ENCODE measurements at places on chromosomes 7 and 10.

DNA sequence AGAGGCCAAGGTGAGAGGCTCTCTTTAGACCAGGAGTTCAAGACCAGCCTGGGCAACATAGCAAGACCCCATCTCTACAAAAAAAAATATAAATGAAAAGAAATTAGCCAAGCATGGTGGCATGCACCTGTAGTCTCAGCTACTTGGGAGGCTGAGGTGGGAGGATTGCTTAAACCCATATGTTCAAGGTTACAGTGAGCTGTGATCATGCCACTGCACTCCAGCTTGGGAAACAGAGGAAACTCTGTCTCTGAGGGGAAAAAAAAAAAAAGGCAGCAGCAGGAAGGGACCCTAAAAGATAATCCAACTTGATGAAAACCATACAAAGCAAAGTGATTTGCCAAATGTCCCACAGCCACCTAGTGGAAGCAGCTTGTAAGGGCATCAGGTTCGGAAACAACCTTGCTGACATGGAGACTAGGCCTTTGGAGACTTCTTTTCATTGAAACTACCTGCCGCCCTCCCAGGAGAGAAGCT lies 15.6 kb upstream of the PBLD start:
- DNase-seq: no peak

DNA sequence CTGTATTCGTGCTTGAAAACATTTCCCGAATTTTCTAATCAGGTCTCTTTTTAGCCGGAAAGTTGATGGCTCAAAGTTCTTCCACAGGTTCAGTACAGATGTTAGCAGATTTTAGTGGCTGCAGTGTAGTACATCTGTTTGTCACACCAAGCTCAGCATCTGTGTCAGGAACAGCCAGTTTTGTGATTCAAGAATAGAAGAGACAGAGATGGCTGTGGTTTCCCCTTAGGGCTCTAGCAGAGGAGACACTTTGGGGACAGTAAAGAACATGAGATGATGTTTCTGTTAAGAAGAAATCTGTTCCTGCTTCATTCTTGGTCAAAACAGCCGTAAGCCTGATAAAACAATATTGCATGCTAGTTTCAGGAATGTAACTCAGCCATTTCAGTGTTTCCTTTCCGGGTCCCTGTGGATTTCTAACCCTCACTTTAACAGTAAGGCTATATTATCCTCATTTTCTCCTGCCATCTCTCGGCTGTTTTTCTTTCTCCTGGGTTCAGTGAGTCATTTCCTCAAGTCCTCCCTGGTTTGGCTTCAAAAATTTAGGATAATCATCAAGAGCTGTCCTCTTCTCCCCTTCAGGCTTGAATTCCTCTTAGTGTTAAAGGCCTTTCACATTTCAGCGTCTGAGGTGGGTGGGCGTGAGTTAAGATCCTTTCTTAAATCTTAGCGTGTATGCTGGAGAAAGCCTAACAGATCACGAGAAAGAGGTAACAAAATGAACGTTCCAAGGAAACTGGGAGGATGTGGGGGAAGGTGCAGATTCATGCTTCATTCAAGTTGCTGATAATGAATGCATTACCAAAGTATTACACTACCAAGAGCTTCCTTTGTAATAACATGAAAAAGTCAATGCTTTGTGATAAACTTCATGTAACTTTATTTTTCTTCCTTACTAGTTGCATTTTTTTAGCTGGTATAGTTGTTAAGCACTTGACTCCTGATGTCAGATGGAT lies 37.1 kb upstream of the BICC1 start:
- no peak for DNase-seq

DNA sequence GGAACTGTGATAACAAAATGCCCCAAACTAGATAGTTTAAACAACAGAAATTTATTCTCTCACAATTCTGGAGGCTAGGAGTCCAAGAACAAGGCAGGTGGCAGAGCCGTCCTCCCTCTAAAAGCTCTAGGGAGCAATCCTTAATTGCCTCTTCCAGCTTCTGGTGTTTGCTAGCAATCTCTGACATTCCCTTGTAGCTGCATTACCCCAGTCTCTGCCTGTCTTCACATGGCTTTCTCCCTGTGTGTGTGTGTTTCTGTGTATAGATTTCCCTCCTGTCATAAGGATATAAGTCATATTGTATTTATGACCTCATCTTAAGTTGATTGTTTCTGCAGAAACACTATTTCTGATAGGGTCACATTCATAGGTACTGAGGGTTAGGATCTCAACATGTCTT lies 177.5 kb downstream of the WNT2 start:
- no peak for DNase-seq

- DNase-seq: no peak
These were observed 20.8 kb upstream of the NRP1 start for GRCh38 chr10:33355274-33355673.

DNA sequence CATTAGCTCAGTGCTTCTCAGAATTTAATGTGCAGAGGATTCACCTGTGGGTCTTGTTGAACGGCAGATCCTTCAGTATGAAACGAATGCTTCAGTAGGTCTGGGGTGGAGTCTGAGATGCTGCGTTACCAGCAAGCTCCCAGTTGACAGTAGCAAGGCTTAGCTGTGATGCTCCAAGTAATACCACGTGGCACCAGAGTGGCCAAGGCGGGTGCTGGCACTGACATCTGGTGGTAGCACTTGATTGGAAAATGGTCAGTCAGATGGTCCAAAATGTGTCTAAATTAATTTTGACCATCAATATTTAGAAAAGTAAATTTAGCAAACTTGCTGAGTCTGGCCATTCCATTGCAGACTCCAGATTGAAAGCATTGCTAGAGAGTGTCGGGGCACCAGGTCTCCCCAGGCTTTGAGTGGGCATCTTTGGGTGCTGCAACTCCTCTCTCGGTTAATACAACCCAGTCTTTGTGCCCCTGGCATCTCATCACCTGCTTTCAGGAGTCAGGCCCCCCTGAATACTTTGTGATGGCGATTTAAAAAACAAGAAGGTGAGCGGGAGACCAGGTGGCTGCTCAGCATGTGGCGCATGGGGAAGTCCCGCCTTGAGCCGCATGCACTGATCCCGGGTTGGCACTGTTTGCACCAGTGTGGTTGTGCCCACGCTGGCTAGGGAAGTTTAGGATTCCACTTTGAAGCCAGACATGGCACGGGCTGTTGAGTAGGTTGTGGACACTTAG lies 130.1 kb downstream of the NT5C2 start:
- peak; percentile 30 for DNase-seq

- no peak for DNase-seq
These were observed 1235.0 kb downstream of the XPNPEP1 start for GRCh38 chr10:108688314-108688713.

DNA sequence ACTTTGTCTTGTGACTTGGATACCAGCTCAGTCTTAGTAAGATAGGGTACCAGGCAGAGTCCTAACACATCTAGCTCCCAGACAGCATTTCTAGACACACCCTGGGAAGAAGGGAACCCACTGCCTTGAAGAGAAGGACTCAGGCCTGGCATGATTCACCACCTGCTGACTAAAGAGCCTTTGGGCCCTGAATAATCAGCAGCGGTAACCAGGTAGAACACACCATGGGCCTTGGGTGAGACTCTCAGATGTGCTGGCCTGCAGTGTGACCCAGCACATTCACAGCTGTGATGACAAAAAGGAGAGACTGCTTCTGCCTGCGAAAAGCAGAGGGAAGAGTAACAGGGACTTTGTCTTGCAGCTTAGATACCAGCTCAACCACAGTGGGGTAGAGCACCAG lies 10.4 kb upstream of the TNKS2 start:
- DNase-seq: no peak

- no peak for DNase-seq
These were observed 80.9 kb downstream of the CACNB2 start for GRCh38 chr10:18221123-18221522.

DNA sequence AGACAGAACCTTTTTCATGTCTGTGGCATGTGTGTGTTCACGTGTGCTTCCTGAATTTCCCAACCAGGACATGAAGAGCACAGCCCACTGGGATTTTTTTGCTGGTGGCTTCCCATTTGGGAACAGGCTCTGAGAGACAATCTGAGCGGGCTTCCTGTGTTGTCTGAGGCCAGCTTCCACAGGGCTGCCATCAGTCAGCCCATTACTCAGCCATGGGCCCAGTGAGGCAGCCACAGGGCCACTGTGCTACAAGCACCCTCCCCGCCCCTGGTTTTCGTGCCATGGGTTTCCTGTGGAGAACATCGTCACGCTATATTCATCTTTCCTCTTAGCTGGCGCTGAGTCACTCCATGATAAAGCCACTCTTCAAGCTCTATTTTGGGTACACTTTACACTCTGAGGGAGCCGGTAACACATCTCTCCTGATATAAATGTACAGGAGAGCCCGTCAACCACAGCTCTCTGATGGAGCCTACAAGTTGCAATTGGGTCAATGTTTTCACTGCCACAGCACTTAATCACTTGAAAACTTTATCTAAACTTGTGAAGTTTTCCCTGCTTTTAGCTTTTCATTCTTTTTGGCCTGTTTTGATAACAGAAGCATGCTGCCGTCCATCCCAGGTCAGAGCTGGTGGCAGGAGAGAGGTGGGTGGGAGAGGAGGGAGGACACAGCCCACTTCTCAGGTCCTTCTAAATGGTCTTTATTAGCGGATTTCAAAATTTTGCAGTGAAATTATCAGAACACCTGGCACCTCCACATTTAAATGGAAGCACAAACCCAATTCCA lies 96.9 kb downstream of the HIPK2 start:
- DNase-seq: peak; percentile 87

DNA sequence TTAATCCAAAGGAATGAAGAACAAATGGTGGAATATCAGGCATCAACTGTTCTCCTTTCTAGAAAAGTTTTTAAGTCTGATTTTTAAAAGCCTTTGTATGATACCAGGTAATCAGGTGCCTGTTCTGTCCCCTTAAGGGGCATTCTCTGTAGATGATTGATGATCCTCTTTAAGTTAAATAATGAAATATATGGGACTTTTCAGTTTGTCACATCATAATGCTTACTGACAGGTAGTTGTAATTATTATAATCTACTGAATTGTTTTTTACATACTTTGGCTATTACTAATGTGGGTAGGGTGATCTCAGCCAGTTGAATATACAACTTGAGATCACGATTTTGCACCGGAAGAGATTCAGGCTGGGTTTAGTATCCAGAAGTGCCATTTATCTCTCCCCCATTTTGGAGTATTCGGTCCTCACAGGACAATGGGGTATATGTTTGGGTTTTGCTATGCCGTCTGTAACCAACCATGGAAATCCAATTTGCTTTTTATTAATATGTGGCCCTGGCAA lies 330.2 kb downstream of the BICC1 start:
- DNase-seq: no peak

GRCh38 chr10:79149662-79150443 lies 81.1 kb downstream of the ZMIZ1 start:
- DNase-seq: peak; percentile 81

- no peak for DNase-seq
These were observed 193.3 kb downstream of the RAMP3 start for GRCh38 chr7:45350896-45351295.

DNA sequence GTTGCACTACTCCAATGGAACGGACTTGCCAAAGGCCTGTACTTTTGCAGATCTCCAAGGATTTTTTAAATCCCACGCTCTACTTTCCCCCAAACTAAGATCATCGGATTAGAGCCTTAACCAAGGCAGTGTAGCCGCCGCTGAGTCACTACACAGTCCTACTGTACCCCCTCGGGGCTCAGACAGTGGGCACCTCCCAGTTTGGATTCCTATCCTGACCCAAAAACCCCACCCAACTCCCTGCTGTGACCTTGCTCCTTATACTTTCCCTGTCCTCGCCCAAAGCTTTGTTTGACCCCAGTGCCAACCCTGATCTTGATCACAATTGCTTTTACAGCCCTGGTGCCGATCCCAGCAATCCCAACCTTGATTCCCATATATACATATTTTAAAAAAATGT lies 17.5 kb upstream of the PLAU start:
- DNase-seq: no peak

GRCh38 chr10:94172332-94172731 lies 178.6 kb downstream of the PLCE1 start:
- DNase-seq: no peak

DNA sequence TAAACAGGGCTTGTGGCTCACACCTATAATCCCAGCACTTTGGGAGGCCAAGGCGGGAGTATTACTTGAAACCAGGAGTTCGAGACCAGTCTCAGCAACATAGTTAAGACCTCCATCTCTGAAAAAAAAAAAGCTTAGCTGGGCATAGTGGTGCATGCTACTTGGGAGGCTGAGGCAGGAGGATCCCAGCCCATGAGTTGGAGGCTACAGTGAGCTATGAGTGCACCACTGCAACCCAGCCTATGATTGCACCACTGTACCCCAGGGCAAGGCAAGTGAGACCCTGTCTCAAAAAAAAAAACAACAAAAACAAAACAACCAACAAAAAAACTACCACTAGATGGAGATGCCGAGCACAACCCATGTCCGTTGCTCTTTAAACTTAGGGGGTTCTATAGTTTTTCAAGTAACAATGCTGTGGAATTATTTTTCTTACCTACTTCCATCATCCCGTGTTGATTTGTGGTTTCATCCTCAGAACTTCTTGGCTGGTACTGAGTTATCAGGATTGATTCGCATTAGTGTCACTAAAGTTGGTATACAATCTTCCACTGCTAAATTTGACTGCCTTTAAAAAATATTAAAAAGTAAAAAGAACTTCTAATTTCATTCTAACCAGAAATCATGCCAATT lies 12.2 kb upstream of the REPIN1 start:
- no peak for DNase-seq

DNA sequence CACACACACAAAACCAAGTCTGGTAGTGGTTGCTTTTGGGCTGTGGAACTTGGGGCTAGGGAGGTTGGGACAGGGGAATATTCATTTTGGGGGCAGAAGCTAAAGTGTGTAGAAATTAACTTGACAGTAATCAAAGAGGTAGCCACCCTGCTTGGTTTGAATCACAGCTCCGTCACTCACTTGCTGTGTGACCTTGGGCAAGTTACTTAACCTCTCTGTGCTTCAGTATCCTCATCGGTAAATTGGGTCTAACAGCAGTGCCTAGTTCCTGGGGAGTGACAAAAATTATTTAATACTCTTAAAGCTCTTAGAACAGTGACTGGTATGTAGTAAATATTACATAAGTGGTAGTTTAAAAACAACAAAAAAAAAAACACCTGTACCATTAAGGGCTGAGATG lies 489.8 kb downstream of the SDK1 start:
- no peak for DNase-seq

- no peak for DNase-seq
These were observed 166.1 kb downstream of the GRK5 start for GRCh38 chr10:119373294-119374102.

GRCh38 chr7:82700741-82701140 lies 257.2 kb upstream of the CACNA2D1 start:
- DNase-seq: no peak

- no peak for DNase-seq
These were observed 94.4 kb upstream of the FGFR2 start for GRCh38 chr10:121692626-121693025.

- DNase-seq: no peak
These were observed 243.0 kb downstream of the PLXNA4 start for GRCh38 chr7:132333301-132333700.
